ENCODE measurements at places on chromosomes 1 and 21. TPM values are rescaled to one million over a fixed set of nuclear protein-coding genes. Genes with fewer than 3 reads are reported as not detected.

PCP4L1 gene
- not detected for polyA plus RNA-seq

PGLYRP3 gene
- polyA plus RNA-seq = not detected

ZNF648 gene
- not detected for polyA plus RNA-seq

SERPINC1 gene
- polyA plus RNA-seq = not detected

FMO3 gene
- not detected for polyA plus RNA-seq

FCRL5 gene
- not detected for polyA plus RNA-seq

LCE1A gene
- polyA plus RNA-seq = not detected

FCRL2 gene
- polyA plus RNA-seq = not detected

C1orf115 gene
- 1.4 TPM for polyA plus RNA-seq

NMNAT2 gene
- not detected for polyA plus RNA-seq

PBX1 gene
- 0.05 TPM for polyA plus RNA-seq

AGBL4 gene
- 0.22 TPM for polyA plus RNA-seq

TNFAIP8L2 gene
- 22.6 TPM for polyA plus RNA-seq

OR10Z1 gene
- not detected for polyA plus RNA-seq

AMY2A gene
- polyA plus RNA-seq = not detected

MUL1 gene
- 42.2 TPM for polyA plus RNA-seq

NHLH1 gene
- not detected for polyA plus RNA-seq

MARK1 gene
- not detected for polyA plus RNA-seq

JAM2 gene
- polyA plus RNA-seq = not detected

TMEM82 gene
- polyA plus RNA-seq = not detected

KCNJ9 gene
- not detected for polyA plus RNA-seq

CITED4 gene
- polyA plus RNA-seq = 16.4 TPM

All from CD8-positive, alpha-beta memory T cell (primary cell).